ENCODE measurements at places on chromosomes 13 and 19.
A peak's percentile ranks its signal among the peaks of the same experiment; 100 is the strongest.

DNA sequence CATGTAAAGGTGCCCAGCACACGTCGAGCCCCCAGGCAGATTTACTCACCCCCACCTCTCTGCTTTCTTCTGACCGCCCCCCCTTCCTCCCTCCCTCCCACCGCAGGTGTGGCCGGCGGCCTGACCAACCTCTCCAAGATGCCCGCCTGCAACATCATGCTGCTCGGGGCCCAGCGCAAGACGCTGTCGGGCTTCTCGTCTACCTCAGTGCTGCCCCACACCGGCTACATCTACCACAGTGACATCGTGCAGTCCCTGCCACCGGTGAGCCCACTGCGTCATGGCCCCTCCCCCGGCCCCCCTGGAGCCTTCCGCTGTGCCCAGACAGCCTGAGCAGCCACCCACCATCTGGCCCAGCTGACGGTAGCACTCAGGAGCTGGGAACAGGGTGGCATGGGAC, 8.8 kb downstream of the PRPF31 start:
- DNase-seq, result no peak

- DNase-seq, result peak; percentile 40
Observed at GRCh38 chr13:25973576-25973975, 78.2 kb downstream of the SHISA2 start.

- DNase-seq, result no peak
Observed at GRCh38 chr13:44024167-44024845, 144.6 kb downstream of the LACC1 start.

- DNase-seq, result no peak
Observed at GRCh38 chr13:59281453-59281852, 882.3 kb downstream of the DIAPH3 start.

DNA sequence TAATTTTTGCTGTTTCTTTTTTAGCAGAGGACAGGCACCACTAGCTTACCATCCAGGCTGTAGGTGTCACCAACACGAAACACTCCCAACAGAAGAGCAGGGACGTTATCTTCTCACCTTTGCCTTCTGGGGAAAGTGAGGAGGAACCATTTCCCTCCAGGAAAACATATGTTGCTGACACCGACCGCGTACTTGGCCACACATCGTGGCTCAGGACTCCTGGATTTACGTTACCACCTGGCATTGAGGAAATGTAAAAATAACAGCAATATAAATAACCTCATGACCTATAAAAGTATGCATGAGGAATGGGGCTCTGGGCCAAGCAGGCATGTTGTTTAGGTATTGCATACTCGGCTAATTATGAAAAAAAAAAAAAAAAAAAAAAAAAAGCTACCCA, 525.1 kb downstream of the MYO16 start:
- DNase-seq, result no peak

GRCh38 chr13:41708713-41709112, 251.4 kb downstream of the RGCC start:
- DNase-seq, result no peak

GRCh38 chr13:51237887-51238286, 15.7 kb downstream of the FAM124A start:
- DNase-seq, result no peak

- no peak for DNase-seq
Observed at GRCh38 chr19:42332059-42332458, 6.6 kb downstream of the MEGF8 start.

DNA sequence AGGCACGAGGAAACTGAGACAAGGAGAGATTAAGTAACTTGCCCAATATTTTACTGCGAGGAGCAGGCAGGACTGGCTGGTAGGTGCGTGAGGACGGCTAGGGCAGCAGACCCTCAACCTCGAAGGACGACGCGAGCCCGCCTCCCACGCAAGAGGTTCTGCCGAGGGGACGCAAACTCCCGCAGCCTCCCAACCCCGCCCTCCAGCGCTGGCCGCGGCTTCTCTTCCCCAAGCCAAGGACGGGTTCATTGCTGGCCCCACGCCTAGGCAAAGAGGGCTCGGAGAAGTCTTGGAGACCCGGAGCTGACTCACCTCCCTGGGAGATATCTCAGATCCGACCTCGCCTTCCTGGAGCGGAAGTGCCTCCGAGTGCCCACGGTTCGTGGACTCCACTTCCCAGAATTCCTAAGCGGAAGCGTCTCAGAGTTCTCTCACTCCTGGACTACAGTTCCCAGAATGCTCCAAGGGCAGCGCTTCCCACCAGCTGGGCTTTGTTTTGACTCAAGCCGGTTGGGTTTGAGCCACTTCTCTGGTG, at the start of gene ZNF235:
Gene ZNF235 (minus strand): TSS at position 367 of the 535 bp plus-strand sequence. CDS start 1,621 bp downstream, outside the sequence.
- peak; percentile 98 for DNase-seq

DNA sequence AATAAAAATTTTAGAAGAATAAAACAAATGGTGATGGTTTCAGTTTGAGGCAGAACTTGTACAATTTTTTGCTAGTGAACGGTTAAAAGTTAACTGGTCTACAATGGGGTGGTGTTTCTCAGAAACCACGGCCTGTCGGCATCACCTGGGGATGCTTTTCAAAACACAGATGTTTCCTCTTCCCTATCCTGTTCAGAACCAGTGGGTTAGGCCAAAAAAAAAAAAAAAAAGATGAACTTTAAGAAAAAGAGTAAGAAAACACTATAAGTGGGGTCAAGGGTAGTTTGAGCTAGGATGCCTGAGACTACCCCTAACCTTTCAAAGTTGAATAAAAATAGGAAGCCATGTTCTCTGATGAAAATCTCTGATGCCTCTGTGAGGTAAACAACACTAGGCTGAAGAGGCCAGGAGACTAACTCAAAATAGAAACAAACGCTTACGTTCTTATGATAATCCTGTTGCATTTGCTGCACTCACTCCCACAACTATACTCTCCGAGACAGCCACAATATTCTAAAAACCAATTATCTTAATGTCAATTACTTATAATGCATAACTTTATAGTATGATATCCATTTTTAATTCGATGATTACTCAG, 3.3 kb downstream of the MTIF3 start:
- peak; percentile 39 for DNase-seq

DNA sequence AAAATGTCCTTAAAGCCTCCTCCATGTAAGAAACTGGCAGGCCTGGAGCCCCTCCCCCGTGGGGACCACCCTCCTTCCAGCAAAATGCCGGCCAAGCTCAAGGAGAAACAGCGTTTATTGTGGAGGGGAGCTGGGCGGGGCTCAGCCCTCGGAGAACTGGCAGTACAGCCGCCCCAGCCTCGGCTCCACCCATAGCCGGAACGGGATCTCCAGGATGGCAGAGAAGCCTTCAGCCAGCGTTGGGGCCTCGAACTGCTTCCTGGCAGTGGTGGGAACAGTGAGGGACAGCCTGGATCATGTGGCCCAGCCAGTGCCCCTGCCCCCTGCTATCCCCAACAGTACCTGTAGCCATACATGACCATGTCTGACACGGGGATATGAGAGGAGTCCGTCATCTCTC, 6.3 kb downstream of the PNKP start:
- no peak for DNase-seq

DNA sequence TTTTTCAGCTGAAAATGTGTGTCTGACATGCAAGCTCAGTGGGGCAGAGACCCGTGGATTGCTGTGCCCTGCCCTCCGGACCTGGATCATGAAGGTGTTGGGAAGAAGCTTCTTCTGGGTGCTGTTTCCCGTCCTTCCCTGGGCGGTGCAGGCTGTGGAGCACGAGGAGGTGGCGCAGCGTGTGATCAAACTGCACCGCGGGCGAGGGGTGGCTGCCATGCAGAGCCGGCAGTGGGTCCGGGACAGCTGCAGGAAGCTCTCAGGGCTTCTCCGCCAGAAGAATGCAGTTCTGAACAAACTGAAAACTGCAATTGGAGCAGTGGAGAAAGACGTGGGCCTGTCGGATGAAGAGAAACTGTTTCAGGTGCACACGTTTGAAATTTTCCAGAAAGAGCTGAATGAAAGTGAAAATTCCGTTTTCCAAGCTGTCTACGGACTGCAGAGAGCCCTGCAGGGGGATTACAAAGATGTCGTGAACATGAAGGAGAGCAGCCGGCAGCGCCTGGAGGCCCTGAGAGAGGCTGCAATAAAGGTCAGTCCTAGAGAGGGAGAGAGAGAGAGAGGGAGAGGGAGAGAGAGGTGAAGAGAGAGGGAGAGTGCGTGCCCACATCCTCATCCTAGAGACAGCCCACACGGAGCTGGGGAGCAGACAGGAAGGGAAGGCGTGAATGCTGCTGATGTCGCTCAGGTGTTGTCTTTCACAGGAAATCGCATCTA, 5.1 kb upstream of the DCUN1D2 start:
- no peak for DNase-seq

- DNase-seq, result no peak
Observed at GRCh38 chr19:19098084-19098702, 34.4 kb downstream of the SLC25A42 start.

DNA sequence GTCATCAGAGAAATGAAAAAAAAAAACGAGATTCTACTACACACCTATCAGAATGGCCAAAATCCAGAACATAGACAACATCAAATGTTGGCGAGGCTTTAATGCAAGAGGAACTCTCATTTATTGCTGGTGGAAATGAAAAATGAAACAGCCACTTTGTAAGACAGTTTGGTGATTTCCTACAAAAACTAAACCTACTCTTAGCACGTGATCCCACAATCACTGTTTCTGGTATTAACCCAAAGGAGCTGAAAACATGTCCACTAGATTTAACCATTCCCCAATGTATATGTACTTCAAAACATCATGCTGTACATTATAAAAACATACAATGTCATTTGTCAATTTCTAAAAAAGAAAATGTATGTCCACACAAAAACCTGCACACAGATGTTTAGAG, 13.0 kb downstream of the MYCBP2 start:
- DNase-seq, result no peak

- DNase-seq, result no peak
Observed at GRCh38 chr19:30703645-30704044, 331.5 kb downstream of the ZNF536 start.

- DNase-seq, result no peak
Observed at GRCh38 chr19:7795555-7796161, 32.6 kb downstream of the CLEC4M start.

GRCh38 chr19:50567882-50568727, at the start of gene LRRC4B:
TSS of gene LRRC4B (minus strand) at chr19:50568435. CDS start at chr19:50548838, 19,597 bp downstream.
- peak; percentile 10 for DNase-seq

DNA sequence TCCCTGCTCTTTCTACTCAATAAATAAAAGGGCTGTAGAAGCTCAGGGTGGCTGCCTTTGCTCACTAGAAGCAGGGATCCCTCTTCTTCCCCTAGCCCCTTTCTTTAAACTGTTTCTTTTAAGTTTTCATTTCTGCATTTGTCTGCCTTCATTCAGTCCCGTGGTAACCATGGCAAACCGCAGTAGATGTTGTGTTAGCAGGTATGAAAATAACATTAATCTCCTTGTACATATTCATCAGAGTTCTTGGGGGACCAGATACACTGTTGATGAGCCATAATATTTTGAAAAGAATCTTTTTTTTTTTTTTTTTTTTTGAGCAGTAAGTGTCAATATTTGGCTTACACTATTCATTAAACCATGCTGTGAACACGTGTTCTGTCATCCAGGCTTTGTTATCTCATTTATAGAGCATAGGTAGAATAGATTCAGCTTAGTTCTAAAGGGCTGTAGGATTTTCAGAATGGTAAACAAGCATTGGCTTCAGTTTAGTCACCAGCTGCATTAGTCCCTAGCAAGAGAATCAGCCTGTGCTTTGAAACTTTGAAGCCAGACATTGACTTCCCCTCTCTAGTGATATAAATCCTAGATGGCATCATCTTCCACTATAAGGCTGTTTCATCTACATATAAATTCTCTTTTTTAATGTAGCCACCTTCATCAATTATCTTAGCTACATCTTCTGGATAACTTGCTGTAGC, 59.4 kb upstream of the SPRY2 start:
- DNase-seq, result no peak

GRCh38 chr13:110699148-110700145, 6.5 kb downstream of the CARS2 start:
- no peak for DNase-seq

DNA sequence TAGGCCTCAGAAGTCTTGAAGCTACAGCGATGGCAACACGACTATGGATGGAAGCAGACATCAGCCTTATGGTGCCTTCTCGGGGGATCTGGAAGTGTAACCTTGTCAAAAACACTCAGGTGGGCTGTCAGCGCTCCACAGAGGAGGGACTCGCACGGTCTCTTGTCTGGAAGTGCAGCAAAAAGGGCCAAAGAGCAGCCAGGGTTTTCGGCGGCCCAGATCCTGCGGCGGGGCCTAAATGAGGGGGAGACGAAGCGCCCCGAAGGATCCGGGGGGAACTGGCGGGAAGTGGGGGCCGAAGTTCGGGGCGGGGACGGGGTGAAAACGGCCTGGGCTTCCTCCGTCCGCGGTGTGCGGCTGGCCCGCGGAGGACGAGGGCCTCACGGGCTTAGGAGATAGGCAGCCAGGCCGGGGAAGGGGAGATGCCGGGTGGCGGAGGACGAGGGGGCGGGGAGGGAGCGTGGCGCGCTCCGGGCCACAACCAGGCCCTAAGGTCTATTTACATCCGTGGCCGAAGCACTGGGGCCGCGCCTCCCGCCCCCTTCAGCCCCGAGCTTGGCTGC, 637 bp downstream of the RANBP3 start:
- no peak for DNase-seq

- DNase-seq, result peak; percentile 52
Observed at GRCh38 chr19:14377883-14378328, 3.3 kb upstream of the ADGRE5 start.

GRCh38 chr13:59488436-59488835, 675.3 kb downstream of the DIAPH3 start:
- no peak for DNase-seq

DNA sequence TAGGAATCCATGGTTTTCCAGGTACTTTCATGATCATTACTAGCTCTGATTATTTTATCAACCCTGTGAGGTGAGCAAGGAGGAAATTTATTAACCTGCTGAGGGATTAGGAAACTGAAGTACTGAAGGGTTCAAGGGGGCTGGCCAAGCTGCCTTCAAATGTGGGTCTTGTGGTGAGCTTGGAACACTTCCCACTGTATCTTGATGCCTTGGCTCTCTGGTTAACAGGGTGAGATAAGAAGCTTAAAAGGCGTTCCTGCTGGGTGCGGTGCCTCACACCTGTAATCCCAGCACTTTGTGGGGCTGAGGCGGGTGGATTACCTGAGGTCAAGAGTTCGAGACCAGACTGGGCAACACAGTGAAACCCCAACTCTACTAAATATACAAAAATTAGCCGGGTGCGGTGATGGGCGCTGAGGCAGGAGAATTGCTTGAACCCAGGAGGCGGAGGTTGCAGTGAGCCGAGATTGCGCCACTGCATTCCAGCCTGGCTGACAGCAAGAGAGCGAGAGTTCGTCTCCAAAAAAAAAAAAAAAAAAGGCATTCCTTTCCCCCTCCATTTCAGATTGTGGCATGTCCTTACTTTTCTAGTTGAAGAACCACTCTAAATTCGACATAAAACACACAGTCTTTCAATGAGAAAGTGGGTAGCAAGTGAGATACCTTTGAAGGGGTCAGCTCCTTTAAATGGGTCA, 70.2 kb downstream of the KLF2 start:
- DNase-seq, result peak; percentile 11

DNA sequence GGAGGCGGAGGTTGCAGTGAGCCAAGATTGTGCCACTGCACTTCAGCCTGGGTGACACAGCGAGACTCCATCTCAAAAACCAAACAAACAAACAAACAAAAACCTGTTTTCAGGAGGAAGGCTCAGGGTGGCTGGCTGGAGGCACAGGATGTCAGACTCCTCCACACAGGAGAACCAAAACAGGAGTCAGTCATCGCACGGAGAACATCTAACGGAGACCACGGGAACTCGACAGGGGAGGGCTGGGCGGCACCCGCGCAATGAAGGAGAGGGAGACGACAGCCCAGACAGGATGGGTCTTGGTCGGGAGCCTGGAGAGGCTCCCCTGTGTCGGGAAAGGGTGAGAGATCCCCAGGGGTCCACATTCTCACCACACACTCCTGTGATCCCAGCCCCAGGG, 20.8 kb upstream of the SLC7A9 start:
- DNase-seq, result no peak
